ENCODE measurements at places on chromosomes 11 and 22.

GRCh38 chr11:104925850-104926249 lies 27.6 kb upstream of the CASP12 start:
- DNase-seq: no peak

DNA sequence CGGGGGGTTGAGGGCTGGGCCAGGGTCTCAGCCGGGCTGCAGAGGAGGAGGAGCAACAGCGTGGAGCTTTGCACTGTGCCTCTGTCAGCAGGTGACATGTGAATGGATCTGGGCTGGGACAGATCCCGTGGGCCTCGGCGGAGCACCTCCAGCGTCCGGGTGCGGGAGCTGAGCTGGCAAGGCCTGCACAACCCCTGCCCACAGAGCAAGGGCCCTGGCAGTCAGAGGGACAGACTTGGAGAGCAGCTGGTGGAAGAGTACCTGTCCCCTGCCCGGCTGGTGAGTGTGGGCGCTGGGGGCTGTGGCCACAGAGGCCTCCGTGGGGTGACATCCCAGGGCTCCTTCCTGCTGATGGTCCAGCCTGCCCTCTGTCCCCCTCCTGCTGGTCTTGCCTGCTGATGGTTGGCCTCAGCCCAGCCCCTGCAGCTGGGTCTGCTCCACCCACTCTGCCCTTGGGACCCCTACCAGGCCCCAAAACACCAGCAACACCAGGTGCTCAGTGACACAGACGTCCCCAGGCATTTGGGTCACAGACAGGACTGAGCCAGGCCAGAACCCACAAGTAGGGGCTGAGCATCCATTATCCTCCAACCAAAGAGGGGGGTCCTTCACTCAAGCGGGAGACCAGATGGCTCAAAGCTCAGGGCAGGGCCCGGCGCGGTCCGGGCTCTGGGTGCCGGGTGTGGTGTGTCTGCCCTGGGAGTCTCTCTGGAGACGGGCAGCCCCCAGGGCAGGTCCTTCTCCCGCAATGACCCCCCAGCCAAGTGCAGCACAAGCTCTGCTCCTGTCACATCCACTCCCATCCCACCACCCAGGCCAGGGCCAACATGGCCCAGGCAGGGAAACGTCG lies 3.5 kb downstream of the LRRC56 start:
- no peak for DNase-seq

GRCh38 chr22:31272522-31273446 lies 19.5 kb downstream of the PIK3IP1 start:
- peak; percentile 54 for DNase-seq

DNA sequence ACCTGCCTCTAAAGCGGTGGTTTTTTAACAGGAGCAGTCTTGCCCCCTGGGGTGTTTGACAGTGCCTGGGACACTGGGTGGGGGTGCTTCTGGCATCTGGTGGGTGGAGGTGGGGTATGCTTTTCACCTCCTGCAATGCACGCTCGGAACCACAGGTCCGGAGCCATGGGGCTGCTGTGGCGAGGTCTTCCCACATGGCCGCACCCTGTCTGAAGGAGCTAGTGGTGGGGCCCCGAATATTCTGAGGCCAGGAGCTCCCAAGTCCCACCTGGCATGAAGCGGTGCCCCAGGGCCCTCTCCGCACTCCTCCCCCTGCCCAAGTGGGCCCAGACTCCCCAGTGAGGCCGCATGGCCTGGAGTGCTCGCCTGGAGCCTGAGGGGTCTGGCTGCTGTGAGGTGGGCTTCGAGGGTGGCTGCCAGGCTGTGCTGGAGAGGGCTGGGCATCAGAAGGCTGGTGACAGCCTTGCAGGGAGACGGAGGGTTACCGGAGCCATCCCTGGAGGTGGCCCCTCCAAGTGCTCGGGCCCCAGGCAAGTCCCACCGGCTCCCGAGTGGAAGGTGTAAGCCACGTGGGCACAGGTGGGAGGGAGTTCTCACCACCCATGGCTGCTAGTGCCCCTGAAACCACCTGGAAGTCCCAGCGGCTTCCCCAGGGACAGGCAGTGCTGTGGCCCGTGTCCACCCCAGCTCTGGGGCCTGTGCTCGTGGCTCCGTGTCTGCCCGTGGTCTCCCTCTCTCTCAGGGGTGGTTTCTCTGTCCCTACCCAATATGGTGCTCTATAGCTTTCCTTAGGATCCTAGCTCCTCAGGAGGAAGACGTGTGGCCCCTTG lies 15.1 kb downstream of the TBX1 start:
- DNase-seq: no peak

DNA sequence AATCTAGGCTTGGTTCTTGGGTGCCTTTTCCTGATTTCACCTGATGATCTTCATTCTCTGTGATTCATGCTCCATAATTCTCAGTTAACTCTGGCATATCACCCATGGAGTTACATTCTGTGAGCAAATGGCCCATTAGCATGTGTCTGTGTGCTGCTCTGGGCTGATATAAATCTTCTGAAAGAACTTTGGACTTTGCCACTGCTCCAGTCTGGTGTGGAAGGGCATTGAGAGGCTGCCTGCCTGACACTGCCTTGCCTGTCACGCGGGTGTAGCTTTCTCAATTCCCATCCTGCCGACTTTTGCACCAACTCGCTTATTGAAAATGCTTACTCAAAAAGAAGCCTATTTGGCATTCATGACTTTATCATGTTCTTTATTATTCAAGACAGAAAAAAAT lies 42.2 kb downstream of the FAT3 start:
- no peak for DNase-seq

GRCh38 chr11:97614606-97615005 lies 1224.8 kb downstream of the JRKL start:
- DNase-seq: no peak

DNA sequence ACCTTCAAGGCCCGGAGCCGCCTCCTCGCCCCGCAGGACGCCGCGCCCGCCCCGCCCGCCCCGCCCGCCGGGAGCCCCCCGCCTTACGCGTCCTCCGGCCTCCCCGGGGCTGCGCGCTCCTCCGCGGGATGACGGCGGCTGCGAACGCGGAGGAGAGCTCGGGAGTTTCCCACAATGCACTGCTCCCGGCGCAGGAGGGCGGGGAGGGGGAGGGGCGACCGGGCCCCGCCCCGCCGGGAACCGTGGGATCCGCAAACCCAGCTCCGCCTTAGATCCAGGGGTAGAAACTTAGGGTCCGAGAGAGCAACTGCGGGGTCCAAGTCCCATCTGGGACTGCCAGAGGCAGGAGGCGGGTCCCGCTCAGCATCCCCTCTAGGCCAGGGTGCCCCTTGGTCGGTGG lies at the start of gene CEND1:
CEND1 (minus strand) TSS at position 148 of the 400 bp plus-strand sequence. CDS start 1,514 bp downstream, outside the sequence.
- DNase-seq: peak; percentile 41

DNA sequence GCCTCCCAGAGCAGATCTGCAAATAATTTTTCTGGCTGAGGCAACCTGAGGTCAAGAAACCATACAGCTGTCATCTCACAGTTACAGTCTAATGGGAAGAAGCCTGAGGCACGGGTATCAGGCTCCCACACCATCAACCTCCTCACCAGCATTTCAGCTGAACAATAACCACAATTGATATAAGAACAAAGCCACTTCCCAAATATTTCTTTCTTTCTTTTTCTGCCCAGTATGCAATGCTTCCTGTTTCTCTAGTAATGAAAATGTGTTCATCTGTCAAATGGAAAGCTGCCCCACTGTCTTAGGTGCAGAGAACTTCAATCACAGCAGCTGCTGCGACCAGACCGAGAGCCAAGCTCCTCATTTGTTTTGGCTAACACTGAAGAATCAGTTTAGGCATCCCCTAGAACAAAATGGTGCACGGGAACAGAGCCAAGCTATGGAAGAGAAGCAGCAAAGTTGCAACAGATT lies 108.4 kb downstream of the BLID start:
- DNase-seq: no peak

All from erythroblast (primary cell).